ENCODE measurements at places on chromosomes 2 and 18.

- DNase-seq: no peak
These were observed 65.3 kb downstream of the WDR75 start for GRCh38 chr2:189506514-189506976.

GRCh38 chr2:155679647-155680046 is 652.9 kb downstream of the NR4A2 start:
- no peak for DNase-seq

- no peak for DNase-seq
These were observed 76.0 kb downstream of the EPC2 start for GRCh38 chr2:148720501-148721001.

DNA sequence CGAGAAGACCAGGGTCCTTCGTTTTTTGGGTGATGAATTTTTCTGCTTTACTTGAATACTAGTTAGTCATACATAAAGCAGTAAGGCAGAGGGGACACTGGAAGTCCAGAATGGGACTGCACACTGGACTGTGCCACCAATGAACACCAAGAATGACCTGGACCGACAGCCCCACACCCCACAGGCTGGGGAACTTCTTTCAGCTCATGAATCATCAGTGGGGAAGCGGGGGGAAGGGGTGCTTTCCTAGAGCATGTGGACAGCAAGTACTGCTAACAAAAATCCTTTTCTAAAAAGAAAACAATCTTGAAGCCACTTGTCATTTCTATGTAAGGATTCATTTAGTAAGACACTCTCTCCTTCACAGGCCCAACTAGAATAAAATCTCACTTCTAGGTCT is 86.0 kb downstream of the DTNB start:
- no peak for DNase-seq

GRCh38 chr2:53848062-53848461 is 11.7 kb downstream of the GPR75 start:
- no peak for DNase-seq

GRCh38 chr18:57950542-57950941 is 93.5 kb upstream of the NEDD4L start:
- DNase-seq: no peak

DNA sequence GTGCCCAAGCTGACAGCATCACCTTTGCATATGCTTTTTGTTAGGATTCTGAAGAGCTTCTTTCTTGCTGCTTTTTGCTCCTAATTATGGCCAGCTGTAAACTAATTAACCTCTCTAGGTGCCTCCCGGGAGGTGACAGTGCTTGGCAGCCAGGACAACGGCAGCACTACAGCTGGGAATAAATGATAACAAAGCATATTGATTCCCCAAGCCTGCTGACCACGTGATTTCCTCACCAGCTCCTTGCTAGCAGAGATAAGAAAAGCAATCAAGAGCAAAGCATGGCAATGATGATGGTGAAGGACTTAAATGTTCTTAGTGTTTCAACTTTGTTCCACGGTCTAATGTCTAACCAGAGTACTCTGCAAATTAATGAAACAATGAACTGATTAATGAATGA is 1074.4 kb upstream of the GYPC start:
- no peak for DNase-seq

GRCh38 chr18:8801263-8801901 is 96.0 kb downstream of the MTCL1 start:
- DNase-seq: no peak

GRCh38 chr2:49265471-49265870 is 111.2 kb upstream of the FSHR start:
- DNase-seq: no peak

GRCh38 chr18:55522011-55522410 is 66.0 kb downstream of the TCF4 start:
- DNase-seq: no peak

DNA sequence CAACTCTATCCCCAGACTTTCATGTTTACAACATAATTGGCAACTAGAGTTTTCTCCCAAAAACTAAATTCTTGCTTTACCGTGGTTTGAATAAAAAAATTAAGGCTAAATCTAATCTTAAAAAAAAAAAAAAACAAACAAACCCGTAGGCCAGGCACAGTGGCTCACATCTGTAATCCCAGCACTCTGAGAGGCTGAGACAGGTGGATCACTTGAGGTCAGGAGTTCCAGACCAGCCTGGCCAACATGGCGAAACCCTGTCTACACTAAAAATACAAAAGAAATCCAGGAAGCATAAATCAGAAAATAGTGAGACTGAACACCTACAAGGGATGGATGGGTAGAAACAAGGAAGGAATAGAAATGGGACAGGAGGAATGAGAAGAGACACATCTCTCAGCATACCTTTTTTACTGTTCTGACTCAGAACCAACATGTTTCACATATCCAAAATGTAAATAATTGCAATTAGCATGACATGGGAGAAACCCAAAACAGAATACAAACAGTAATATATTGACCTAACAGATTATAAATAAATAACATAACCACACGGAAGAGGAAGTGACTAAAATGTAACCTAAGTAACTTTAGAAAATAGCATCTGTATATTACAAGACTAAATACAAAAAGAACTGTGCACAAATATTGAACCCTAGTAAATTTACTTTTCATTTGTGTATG is 17.5 kb downstream of the MGAT4A start:
- DNase-seq: no peak

GRCh38 chr2:177283906-177284305 is 19.4 kb upstream of the NFE2L2 start:
- DNase-seq: no peak

DNA sequence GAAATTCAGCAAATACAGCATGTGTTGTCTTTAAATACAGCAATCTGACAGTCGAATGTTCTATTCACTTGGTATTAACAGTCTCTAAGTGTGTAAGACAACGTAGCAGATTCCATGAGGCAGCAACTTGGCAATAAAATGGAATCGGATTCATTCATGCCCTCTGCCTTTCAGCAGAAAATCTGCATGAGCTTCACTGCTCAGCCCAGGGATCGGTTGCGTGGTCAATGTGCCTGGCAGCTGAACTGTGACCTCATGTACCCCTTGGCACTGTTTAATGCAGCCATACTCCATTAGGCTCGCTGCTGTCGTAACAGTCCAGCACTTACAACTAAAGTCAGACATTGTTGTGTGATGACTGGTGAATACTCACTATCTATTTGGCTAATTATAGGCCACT is 17.7 kb upstream of the RGPD4 start:
- no peak for DNase-seq

DNA sequence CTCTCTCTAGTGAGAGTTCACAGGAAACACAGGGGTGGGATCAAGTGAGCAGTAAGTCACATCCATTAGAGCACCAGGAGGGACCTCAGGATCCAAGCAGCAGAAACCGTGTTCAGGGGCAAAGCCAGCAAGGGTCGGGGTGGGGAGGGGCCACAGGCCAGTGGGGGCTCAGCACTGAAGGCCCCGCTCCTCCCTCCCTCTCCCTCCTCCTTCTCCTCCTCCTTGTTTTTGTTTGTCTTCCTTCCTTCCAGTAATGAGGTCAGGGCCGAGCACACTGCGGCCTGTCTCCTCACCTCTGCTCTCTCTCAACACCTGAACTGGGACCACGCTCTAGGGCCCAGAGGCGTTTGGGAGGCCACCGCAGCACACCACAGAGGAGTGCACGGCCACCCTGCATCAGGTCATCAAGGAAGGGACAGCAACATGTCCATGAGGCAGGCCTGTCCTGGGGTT is 20.9 kb downstream of the MTERF4 start:
- no peak for DNase-seq

GRCh38 chr2:44774826-44775492 is 166.5 kb upstream of the SIX3 start:
- DNase-seq: no peak

DNA sequence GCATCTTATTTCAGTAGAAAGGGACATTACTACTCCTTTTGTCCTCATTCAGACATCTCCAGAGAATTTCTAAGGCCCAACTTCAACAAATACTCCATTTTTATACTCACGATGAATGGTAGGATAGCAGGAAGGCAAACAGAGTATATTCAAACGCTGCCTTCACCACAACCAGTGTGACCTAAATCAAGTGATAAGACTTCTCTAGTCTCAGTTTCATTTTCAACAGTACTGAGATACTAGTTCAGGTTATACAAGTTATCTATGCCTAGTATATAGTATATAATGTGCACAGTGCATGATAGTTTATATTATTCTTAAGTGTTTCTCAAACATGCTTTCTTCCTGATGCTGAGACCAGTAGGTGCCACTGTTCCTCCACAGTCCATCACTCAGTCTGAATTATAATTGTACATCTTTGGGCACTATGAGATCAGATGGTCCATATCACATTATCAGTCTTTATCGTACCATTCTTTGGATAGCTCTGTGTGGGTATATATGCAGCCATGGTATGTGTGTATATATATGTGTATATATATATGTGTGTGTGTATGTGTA is 66.3 kb upstream of the RPE start:
- DNase-seq: no peak

DNA sequence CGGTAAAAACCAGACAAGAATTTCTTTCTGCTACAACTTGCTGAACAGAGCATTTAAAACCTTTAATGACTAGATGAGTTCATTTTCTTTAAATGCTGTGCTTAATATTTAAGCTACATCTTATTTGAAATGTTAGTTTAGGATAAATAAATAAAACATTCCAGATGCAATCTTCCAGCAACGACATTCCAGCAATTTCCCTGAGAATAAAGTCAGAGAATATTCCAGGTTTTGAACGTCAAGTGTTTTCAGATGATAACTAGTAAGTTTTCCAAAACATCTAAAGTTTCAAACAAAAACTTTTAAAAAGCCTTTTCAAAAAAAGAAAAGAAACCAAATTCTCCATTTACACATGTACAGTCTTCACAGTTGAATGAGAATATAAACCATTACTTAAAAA is 104.8 kb downstream of the PPP1R1C start:
- no peak for DNase-seq

- DNase-seq: no peak
These were observed 3.0 kb upstream of the CEP68 start for GRCh38 chr2:65053199-65053598.

DNA sequence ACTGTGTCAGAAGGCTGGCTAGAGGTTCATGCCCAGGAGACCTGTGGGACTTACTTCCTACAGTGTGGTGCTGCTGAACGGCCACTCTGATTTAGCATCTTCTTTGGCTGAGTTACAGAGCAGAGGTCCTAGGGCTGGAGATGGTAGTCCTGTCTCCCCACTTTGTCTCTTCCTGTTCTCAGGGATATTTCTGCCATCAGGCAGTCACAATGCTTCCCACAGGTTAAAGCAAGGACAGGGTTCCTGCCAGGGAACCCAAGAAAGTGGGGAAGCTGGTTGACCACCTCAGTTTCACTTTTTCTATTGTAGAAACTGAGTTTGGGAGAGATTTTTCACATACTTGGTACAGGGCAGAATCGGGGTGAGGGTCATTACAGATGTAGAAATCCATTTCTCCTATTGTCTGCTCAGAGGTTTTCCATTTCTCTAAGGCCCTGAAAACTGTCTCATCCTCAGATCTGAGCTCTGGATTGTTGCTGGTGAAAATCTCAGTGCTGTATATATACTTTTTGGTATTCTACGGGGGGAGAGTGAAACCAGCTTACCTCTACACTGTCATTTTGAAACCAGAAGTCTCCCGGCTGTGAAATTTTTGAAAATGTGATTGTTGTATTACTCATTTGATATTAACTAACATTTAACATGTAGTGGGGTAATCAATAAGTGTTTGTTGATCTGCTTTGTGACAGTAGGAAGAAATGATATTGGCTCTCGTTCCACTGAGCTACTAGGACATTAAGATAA is 37.0 kb upstream of the MEP1B start:
- DNase-seq: no peak

DNA sequence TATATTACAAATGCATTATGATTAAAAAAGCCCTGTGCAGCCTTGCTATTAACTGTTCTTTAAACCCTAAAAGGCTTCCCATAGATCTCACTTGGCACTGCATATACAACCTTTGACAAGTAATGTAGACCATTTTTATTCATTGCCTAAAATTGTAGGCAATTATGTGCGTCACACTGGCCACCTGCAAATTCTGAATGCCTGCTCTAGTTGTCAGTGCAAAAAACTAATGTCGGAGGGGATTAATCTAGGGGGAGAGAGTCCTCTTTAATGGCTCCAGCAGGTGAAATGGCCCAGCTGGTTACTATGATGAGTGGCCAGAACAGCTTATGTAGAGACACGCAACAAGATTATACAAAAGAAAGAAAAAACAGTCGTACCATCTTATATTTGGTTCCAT is 123.2 kb downstream of the OLA1 start:
- DNase-seq: no peak

DNA sequence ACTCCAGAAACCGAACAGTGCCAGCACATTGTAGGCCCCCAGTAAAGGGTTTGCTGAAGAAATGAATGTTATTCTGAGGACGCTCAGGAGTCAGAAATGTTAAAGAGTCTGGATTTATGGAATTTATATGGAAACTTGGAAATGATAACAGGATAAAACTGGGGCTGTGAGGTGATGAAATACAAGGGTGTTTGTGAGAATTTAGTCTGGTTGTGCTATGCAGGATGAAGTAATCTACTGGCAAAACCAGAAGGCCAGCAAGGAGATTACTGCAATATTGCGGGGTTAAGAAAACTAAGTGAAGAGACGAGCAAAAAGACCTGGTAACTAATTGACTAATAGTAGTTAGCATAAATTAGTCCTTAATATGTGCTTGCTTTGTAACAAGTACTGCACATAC is 467.8 kb downstream of the ZEB2 start:
- DNase-seq: no peak

- DNase-seq: no peak
These were observed 54.4 kb upstream of the LINC00305 start for GRCh38 chr18:64203295-64203694.

GRCh38 chr2:196160946-196161345 is 10.4 kb downstream of the STK17B start:
- no peak for DNase-seq

GRCh38 chr2:26917135-26917836 is 53.2 kb upstream of the MAPRE3 start:
- no peak for DNase-seq

DNA sequence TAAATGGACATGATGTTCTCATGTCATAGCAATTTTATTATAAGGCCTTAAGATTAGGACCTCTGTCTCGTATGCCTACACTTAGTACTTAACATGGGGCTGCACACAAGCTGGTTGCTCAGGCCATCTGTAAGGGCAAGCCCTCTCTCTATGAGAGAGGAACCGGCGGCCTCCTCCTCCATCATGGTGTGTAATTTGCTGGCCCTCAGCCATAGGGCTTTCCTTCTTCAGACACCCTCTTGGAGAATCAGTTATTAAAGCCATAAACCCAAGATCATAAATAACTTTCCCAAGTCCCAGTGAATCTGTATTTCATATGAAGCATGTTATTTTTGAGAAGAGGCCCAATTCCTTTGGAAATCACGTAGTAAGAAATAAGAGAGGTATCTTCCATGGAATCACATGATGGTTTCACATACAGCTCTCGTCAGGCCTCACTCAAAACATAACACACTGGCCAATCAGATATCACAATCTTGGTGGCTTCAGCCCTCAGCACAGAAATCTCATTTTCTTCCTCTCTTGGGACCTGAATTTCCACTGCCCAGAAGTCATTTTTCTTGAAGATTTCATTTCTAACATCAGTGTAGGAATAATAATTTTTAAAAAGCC is 92.6 kb downstream of the RDH14 start:
- no peak for DNase-seq
